NCI-H2227 treated with DMSO at 0.1 percent for 48 hours (cell line): ENCODE measurements at places on chromosomes 6 and 20.
A peak's percentile ranks its signal among the peaks of the same experiment; 100 is the strongest.

GRCh38 chr20:297925-298775 lies 780 bp downstream of the ZCCHC3 start:
- peak; percentile 57 for DNase-seq

- DNase-seq, result no peak
These were observed 78.6 kb downstream of the FAXC start for GRCh38 chr6:99270826-99271225.

DNA sequence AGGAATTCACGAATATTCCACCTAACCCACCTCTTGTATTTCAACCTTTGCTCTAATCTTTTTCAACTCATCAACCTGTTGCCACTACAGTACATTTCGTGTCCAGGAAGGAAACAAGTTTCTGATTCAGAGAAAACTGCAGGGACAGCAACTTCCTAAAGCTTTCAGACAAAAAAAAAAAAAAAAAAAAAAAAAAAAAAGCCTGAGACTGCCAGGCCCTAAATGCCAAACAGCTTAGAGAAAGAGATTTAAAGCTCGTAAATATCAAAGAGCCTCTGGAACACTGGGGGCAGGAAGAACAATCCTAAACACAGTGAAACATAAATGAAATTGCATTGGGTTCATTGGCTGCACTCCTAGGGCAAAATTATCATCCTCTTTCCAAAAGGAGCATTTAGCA lies 411.2 kb upstream of the SPTLC3 start:
- DNase-seq, result no peak

- no peak for DNase-seq
These were observed 111.3 kb downstream of the ADGRG6 start for GRCh38 chr6:142413111-142413510.

DNA sequence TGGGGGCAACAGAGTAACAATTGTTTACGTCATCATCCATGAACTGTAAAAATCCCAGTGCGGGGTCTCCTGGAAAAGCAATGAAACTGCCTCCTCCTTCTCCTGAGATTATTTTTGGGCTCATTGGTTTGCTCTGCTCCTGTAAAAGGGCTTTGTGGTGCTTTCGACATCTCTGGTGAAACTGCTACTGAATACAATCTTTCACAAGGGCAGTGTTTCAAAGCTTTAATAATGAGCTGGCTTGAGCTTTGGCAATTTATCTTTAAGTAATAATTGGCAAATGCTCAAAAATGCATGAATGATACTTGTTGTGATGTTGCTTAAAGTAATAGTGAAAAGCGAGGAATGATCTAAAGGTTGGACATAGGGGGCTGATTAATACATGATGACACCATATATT lies 43.5 kb upstream of the ENPP1 start:
- DNase-seq, result no peak

DNA sequence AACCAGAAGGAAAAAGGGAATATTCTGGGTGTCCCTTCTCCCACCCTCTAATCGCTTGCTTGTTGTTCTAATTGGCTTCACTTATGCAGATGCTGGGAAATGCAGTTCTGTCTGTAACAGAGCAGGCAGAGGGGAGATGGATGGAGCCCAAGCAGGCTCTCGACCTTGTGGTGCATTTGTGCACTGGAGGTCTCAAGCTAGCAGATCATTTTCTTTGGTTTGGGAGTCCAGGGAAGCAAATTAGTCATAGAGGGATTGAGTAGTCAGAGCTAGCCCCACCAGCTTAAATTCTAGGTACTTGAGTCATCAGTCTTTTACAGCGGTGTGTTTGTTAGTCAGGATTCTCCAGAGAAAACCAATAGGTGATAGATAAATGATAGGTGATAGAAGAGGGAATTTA lies 234.7 kb upstream of the ECI2 start:
- DNase-seq, result no peak

- DNase-seq, result no peak
These were observed 21.8 kb downstream of the NPEPL1 start for GRCh38 chr20:58714340-58714922.
